ENCODE measurements at places on chromosomes 11 and 22. TPM values are rescaled to one million over a fixed set of nuclear protein-coding genes. Genes with fewer than 3 reads are reported as not detected.

ART5 gene
- total RNA-seq = 1.8 TPM

KRTAP5-10 gene
- not detected for total RNA-seq

BAIAP2L2 gene
- total RNA-seq = 4.5 TPM

FAM227A gene
- total RNA-seq = 9.8 TPM

PRG2 gene
- total RNA-seq = 2.0 TPM

POLD4 gene
- 15.9 TPM for total RNA-seq

All from metanephros (tissue), 2 donors.